Daoy (cell line): ENCODE measurements at places on chromosomes 6 and 20. TPM values are rescaled to one million over a fixed set of nuclear protein-coding genes. Genes with fewer than 3 reads are reported as not detected.

Gene GLP1R
- not detected in 2 replicates for total RNA-seq

Gene OPN5
- total RNA-seq = 0.06 TPM in 1 of 2 replicates, not detected in the other

- no peak for DNase-seq
Measured at GRCh38 chr6:44995486-44996132, 332.5 kb upstream of the RUNX2 start.

GRCh38 chr6:157764178-157765068, 58.6 kb upstream of the SNX9 start:
- peak; percentile 100 for DNase-seq

- peak; percentile 32 for DNase-seq
Measured at GRCh38 chr20:5364997-5365597, 48.3 kb upstream of the PROKR2 start.

DNA sequence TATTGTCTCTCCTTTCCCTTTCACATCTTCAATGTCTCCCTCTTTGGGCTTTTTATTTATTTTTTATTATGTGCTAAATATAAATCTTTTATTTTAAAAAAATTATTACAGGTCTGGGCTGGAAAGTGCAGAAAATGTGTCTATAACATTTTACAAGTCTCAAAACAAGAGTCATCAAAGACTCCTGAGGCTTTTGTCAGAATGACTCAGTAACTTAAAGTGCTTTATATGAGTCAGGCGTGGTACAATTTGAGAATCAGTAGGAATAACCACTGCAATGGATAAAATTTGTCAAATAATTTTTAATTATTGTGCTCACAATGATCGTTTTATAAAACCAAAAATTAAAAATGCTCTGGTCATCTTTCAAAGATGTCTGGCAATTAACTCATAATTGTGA, 193.9 kb downstream of the MMUT start:
- DNase-seq = no peak
